ENCODE measurements at places on chromosomes 5 and 9.

- no peak for DNase-seq
Measured at GRCh38 chr9:93263334-93264229, 79.6 kb downstream of the WNK2 start.

DNA sequence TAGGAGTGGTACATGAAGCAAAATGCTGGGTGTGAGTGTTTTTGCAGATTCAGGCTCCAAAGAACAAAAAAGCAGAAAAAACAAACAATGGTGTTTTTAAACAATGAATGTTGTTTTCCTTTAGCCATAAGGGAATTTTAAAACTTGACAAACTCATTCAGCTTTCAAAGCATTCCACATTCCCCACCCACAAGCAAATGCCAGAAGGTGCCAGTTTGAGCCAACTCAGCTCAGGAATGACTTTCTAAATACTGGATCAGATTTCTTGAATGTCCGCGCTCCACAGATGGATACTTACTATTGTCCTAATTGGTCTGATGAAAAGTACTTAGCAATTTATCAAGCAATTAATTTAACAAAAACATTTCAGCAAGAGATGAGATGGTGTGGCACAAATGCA, 12.9 kb upstream of the MOB3B start:
- no peak for DNase-seq

- DNase-seq = no peak
Measured at GRCh38 chr9:82091610-82092009, 103.0 kb downstream of the SPATA31D1 start.

- no peak for DNase-seq
Measured at GRCh38 chr5:94217745-94218144, 400.7 kb downstream of the KIAA0825 start.

DNA sequence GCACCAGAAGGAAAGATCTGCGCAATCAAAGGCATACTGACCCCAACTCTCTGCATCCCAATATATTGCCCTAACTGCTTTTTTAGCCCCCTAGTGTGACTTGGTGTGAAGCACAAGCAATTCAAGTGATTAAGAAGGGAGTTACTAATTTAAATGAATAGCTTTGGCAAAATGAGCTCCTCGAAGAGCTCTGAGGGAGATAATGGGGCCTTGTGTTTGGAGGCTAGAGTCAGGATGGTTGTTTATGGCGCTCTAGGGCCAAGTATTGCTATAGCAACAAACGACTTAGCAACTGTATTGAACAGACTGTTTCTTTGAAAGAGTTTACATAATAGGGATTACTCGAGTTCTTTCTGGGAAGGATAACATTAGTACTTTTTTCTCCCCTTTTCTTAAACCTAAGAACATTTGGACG, 11.5 kb upstream of the C5orf58 start:
- DNase-seq = peak; percentile 78

DNA sequence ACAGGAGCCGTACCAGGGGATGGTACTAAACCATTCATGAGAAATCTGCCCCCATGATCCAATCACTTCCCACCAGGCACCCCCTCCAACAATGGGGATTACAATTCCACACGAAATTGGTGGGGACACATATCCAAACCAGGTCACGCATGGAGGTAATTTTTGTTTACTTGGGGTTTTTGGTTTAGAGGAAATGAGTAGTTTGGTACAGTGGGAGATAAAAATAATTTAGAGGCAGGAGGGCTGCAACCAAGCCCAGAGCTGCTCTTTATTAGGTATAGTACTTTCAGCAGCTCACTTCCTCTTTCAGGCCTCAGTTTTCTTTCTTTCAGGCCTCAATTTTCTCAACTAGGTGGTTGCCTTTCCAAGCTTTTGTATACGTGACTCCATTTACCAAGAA, 23.2 kb downstream of the PRUNE2 start:
- no peak for DNase-seq

GRCh38 chr5:154162539-154163151, 27.9 kb upstream of the GALNT10 start:
- DNase-seq = no peak

DNA sequence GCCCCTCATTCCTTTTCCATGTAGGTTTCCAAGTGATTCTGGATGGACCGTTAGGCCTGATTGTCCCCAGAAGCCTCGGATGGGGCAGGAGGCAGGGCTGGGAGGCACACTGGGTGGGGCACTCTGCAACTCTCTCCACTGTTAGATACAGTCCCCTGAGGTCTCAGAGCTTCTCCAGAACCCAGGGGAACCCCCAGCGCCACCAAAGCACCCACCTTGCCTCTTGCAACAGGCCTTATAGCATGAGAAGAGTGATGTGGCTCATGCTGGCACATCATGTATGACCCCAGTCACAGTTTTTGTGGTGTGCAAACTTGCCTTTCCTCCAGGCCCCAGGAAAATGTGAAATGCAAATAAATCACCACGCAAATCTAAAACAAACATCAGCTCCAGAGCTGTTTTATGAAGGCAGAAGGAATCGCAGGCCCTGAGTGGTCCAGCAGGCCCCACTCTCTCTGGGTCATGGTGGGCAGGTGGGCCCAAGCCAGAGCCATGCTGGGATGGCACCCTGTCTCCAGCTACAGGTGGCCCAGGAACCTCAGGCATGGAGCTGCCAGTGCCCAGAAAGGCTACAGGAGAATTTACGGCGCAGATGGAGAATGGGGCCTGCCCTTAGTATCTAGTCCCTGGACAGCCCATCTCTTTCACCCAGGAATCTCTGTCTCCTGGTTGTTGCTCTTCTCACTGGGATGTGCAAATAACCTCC, 36.3 kb upstream of the CDKN2AIPNL start:
- no peak for DNase-seq

GRCh38 chr9:5402217-5402616, 35.5 kb downstream of the PLGRKT start:
- DNase-seq = no peak

GRCh38 chr5:17314907-17315471, 97.6 kb downstream of the BASP1 start:
- no peak for DNase-seq

DNA sequence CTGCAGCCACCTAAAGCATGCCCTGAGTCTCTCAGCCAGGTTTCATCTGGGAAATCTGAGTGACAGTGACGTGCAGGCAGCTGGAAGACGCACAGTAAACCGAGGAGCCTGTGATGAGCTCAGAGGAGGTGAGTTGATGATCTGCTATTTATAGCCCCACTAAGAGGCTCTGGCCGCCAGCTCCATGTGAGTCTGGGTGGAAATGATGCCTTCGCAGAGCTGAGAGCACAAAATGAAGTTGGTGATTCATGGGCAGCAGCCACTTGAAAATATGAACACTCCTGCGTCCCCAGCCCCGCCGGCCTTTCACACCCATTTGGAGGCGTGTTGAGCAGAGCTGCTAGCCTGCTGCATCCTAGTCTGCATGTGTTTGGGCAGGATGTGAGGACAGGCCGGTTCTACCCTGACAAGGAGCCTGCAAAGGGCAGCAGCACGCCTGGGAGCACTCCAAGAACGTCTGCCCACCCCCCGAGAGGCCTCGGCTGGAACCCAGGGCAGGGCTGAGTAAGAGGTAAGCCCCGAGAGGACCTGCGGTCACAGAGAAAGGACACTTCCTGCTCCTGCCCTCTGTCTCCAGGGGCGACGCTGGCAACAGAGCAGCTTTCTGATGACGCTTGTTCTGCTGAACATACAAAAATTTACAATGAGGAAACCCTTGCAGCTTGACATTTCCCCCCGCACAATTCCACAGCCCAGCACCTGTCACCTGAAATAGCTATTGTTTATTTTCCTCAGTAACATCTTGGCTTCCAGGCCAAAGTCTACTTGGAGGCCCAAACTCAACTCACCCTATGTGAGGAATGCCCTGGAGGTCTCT, 25.1 kb upstream of the CDKN2AIPNL start:
- DNase-seq = no peak

GRCh38 chr5:176638437-176638836, 8.0 kb downstream of the EIF4E1B start:
- no peak for DNase-seq

- DNase-seq = no peak
Measured at GRCh38 chr5:169052207-169052606, 248.7 kb downstream of the SLIT3 start.

GRCh38 chr9:94927048-94927761, 200.7 kb downstream of the AOPEP start:
- DNase-seq = no peak

DNA sequence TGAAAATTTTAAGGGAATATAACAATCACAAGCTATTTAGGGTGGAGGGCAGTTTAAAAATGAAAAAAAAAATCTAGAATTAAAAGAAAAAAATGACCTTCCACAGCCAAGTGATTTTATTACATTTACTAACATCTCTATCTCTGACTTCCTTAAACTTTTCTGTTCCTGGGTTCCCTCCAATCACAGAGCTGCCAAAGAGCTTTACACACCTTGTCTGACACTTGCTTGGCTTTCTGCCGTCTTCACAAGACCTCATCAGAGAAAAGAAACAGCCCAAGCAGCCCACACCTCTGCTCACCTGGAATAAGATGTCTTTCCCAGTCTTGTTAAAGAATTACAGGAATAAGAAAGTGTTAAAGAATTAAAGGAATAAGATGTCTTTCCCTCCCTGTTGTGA, 38.9 kb downstream of the PSMB7 start:
- no peak for DNase-seq

Data from NCI-H1048 (cell line).